Femur (tissue), 1 donor: ENCODE measurements at places on chromosomes 11 and 22.
A peak's percentile ranks its signal among the peaks of the same experiment; 100 is the strongest.

GRCh38 chr22:39490135-39490798, 11.8 kb upstream of the MIEF1 start:
- peak; percentile 88 for DNase-seq

- DNase-seq: no peak
Measured at GRCh38 chr11:128244871-128245270, 342.5 kb downstream of the ETS1 start.

DNA sequence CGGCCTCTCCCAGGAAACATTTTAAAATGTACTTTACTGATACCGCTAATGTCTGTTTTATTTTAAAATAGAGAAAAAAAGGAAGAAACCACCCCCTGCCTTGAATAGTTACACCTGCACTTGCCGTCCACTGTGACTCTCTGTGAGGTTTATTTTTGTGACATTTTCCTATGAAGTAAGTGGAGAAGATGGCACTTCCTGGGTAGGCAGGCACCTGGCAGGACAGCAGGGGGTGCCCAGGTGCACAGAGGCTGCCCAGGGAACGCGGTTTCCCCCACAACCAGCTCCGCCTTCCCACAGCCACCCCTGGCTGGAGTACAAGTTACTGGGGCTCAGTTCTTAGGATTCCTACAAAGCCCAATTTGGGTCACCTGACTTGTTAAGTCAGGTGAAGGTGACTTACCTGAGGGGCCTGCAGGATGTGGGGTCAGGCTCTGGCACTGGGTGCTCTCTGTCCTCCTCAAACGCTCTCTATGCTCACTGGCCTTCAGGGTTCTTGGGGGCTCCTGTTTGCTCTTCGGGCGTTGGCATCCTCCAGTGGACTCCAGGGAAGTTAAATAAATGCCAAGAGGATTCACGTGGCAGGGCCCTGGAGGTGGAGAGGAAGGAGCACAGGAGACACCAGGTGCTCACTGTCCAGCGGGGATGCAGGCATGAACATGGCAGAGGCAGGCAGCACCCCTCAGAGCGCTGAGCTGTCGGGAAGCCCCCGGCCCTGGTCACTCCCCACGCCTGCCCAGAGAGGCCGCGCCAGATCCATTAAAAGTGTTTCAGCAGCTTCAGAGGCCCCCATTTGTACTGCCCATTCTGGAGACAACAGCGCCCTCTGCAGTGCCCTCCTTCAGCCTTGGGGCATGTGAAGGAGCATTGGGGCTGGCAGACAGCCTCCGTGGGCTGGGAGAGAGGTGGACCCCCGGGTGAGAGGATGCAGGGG, 1021.2 kb downstream of the TBC1D22A start:
- DNase-seq: no peak

DNA sequence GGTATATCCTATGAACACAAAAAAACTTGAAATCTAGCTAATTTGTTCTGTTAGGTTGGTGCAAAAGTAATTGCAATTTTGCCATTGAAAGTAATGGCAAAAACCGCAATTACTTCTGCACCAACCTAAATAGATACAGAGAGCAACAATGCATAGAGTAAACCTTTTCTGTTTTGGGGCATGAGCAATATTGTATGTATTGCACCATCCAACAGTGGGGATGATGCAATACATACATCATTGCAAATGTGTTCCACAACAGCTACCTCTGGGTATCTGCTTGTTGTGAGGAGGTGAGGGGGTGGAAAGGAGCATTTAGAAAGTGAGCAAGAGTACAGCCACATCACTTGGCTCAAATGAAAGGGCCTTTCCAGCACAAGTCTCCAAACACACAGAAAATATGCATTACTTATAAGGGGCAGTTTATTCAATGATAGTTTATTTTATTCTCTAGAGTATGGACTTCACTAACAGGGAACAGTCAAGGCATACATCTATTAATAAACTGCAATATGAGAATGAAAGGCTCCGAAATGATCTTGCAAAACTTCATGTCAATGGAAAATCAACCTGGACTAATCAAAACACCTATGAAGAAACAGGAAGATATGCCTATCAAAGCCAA, 77.3 kb downstream of the DEUP1 start:
- DNase-seq: no peak

- peak; percentile 18 for DNase-seq
Measured at GRCh38 chr22:29327089-29327764, 11.7 kb upstream of the RASL10A start.

- DNase-seq: no peak
Measured at GRCh38 chr11:19978668-19979518, 181.4 kb downstream of the DBX1 start.

- no peak for DNase-seq
Measured at GRCh38 chr11:86941871-86942599, 13.2 kb downstream of the FZD4 start.

DNA sequence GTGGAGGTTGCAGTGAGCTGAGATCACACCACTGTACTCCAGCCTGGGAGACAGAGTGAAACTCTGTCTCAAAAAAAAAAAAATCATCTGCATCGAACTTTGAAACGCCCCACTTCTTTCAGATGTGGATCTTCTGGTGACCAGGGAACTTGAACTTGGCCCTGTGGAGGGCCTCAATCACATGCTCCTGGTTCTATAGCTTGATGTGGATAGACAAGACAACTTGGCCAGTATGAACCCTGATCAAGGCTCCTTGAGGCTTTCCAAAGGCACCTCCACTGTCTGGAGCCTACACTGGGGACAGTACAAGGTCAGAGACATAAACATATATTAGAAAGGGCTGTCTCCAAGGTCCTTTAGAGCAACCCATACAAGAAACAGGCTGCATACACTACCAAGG, 30.6 kb downstream of the RAB30 start:
- no peak for DNase-seq
